ENCODE measurements at places on chromosomes 7 and 10. TPM values are rescaled to one million over a fixed set of nuclear protein-coding genes. Genes with fewer than 3 reads are reported as not detected.

- no peak for DNase-seq
These were observed 107.5 kb downstream of the MKI67 start for GRCh38 chr10:128018691-128019090.

- peak; percentile 84 for DNase-seq
These were observed 8.5 kb downstream of the SP8 start for GRCh38 chr7:20778063-20778721.

- peak; percentile 15 for DNase-seq
These were observed 19.4 kb upstream of the CABCOCO1 start for GRCh38 chr10:61643316-61643751.

DNA sequence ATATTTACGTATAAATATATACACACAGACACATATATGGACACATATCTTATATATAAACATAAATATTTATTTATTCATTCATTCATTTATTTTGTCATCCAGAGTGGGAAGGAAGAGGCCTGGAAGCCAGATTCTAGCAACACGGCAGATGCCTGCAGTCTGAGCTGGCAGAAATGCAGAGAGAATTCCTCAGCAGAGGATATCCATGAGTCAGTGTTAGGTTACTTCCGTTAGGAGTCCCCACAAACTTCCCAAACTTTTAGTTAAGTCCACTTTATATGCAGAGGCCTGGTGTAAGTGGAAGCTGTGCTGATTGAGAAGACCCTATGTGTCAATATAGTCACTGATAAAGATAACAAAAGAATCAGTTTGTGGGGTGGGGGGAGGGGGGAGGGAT is 89.6 kb downstream of the PPP1R17 start:
- peak; percentile 92 for DNase-seq

- DNase-seq: no peak
These were observed 346.8 kb upstream of the ETV1 start for GRCh38 chr7:14336256-14336655.

GRCh38 chr10:45557275-45557905 is 115.2 kb downstream of the ZFAND4 start:
- DNase-seq: no peak

Gene ZSCAN25
- 11.9 TPM for total RNA-seq

- no peak for DNase-seq
These were observed 1.1 kb upstream of the PRLHR start for GRCh38 chr10:118596426-118597124.

DNA sequence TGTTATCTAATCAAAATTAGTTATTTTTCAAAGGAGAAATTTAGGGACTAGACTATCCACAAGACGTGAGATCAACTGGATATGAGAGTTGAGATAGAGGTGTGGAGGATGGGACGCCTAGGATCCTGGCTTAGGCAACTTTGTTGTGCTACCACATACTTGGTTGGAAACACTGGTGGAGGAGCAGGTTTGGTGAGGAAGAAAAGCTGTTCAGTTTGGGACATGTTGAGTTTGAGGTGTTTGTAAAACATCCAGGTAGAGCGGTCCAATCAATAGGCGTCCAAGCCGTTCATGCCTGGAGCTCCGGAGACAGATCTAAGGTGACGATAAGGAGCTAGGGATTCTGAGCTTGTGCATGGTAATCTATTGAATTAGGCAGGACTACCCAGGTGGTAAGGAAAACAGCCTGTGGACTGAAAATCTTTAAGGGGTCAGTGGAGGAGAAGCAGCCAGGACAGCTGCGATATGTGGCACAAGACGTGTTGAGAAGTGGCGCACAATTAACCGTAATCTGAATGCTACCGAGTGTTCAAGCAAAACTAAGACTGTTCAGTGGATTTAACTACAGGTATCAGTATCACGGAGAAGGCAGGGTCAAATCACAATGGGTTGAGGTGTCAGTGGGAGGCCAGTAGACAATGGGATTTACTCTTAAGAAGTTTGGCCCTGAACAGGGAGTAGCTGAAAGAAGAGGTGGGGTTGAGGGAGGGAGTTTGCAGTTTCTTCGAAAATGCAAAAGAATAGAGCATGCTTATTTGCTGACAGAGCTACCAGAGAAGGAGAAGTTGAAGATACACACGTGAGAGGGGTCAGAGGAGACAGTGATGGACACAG is 16.1 kb upstream of the TRPV6 start:
- no peak for DNase-seq

GRCh38 chr7:123210986-123211385 is 11.2 kb upstream of the SLC13A1 start:
- DNase-seq: no peak

GRCh38 chr7:50717181-50717580 is 65.5 kb downstream of the GRB10 start:
- DNase-seq: no peak

GRCh38 chr7:134535272-134535918 is 8.0 kb downstream of the AKR1B10 start:
- DNase-seq: no peak

DNA sequence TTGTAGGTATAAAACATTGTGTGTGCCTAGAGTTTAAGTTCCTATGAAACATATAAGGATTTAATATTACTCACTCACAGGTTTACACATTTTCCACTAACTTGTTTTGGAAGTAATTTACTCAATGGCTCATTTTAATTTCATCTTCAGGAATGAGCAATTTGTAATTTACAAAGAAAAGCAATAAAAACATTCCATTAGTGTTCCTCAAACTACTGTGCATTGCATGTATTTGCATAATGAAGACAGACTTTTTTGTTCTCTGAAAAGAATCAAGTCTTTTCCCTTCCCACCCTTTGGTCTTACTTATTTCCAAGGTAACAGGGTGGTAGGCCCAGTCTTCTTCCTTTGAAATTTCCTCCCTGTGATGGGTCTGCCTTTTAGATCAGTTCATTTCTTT is 61.2 kb downstream of the EPDR1 start:
- DNase-seq: no peak

- DNase-seq: no peak
These were observed 10.8 kb upstream of the PHYH start for GRCh38 chr10:13310518-13311176.

DNA sequence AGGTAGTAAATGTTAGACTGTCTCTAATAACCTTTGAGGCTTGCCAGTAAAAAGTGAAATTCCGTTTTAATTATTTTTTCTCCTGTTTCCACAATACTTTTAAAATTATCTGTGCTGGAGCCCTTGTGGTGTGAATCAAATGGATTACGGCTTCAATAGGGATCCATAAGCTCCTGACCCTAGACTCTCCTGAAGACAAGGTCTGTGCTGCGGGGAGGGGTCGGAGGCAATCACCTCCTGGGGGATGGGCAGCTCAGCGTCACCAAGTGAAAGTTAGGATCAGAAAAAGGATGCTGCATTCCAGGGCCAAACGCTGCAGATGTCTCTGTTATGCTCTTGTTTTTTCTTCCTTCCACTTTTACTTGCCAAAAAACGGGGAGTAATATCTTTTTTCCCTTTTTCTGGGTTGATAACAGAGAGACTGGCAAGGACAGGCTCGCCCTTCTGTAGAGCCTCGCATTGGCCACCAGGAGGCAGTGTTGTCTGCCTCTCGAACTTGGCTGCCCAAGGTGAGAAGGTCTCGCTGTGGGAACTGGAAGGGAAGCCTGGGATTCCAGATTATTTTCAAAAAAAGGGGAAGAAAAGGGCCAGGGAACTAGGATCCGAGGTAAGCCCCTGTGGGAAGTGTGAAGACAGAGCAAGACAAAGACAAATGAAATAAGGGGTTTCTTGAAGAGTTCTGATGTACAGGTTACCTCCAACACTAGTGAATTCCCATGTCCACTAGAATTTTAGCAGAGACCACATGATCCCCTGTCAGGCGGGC is 621.9 kb downstream of the ACTR3B start:
- no peak for DNase-seq

- DNase-seq: no peak
These were observed 66.5 kb downstream of the AFAP1L2 start for GRCh38 chr10:114337510-114338462.

DNA sequence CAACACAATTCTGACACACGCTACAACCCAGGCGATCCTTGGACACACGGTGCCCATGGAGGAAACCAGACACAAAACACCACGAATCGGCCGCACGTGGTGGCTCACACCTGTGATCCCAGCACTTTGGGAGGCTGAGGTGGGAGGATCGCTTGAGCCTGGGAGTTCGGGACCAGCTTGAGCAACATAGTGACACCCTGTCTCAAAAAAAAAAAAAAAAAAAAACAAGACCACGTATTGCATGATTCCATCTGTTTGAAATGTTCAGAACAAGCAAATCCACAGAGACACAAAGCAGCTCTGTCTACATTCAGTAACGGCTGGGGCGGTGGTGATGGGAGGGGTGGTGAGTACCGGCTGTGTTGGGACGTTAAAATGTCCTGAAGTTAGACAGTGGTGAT is 25.2 kb downstream of the ADAP1 start:
- DNase-seq: no peak

Gene PLAC9
- 19.2 TPM for total RNA-seq

Gene SRGN
- total RNA-seq: 344 TPM
